ENCODE measurements at places on chromosomes 1 and 21.

GRCh38 chr1:100377590-100378361 is 25.5 kb downstream of the CDC14A start:
- no peak for DNase-seq

DNA sequence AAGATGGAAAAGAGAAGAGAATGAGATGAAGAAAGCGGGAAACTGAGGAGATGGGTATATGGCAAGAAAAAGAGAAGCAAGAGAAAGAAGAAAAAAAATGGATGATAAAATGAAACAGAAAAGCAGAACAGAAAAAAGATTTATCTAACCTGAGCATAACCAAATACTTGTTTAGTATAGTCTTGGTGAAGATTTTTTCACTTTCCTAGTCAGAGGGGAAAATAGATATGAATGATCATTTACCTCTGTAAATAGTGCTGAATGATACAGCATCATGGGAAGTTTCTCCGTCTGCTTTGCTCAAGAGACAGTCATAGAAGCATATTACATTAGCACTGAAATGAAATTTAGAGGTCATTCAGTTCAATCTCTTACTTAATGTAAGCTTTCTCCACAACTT is 36.1 kb upstream of the PLPPR4 start:
- DNase-seq = no peak

DNA sequence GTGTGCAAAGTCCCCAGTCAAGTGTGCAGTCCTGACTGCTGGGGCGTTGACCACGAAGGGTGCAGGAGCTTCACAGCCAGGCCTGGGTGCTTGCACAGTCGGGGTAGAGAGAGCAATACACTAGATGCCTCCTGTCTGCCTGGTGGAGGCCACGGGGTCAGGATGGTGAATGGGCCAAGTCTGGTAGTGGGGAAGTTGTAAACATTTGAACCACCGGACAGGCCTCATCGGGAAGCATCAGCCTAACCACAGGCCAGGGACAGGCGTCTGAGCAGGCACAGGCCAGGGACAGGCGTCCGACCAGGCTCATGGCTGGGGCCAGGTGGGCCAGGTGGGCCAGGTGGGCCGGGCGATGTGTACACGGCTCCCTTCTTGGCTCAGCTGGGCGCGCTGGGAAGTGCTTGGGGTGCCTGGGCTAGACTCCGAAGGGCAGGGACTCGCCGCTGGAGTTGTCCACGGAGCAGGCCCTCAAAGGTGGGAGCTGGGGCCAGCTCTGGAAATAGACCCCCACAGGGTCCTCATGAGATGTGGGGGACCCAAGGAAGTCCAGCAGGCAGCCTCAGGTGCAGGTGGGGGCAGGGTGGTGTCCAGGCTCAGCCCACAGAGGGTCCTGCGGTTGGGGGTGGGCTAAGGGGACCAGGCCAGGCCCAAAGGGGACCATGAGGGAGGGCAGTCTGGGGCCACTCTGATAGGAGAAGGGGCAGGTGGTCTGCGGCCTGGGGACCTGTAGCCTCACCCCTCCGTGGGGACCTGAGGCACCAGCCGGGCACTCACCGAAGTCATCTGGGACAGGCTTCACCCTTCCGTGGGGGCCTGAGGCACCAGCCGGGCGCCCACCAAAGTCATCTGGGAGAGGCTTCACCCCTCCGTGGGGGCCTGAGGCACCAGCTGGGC is 15.0 kb downstream of the COL6A1 start:
- no peak for DNase-seq

- DNase-seq = no peak
Measured at GRCh38 chr1:180451504-180451903, 50.9 kb downstream of the ACBD6 start.

DNA sequence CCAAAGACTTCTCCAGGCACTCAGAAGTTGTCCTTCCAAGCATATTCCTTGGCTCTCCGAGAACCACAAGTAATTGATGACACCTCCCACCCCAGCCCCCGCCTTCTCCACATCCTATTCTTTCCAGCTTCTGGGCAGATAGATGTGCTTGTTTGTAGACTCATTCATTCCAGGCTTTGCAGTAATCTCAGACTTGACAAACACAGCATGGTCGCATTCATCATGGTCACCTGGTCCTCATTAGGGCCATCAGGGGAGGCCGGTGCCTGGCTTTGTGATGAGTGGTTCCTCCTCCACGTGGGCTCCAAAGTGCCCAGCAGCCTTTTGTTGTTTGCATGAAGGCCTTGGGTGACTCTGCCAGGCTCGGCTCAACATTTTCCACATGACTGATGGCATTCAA is 28.5 kb upstream of the KCNE2 start:
- no peak for DNase-seq

- no peak for DNase-seq
Measured at GRCh38 chr21:39313042-39313570, 326 bp downstream of the BRWD1 start.

DNA sequence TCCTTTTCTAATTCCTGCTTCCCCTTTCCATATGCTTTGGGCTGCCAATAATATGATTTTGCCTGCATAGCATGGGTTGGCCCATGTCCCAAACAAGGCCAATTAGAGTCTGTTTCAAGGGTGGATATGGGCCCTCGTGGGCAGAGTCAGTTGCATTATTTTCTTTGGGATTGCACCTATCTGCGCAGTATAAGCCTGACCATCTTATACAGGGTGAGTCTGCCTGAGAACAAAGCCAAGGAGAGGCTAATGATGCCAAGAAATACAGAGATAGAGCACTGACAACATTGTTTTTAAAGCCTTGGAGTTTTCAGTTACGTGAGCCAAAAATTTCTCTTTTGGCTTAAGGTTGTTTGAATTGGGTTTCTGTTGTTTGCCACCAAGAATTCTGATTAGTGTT is 18.6 kb downstream of the OVAAL start:
- no peak for DNase-seq

DNA sequence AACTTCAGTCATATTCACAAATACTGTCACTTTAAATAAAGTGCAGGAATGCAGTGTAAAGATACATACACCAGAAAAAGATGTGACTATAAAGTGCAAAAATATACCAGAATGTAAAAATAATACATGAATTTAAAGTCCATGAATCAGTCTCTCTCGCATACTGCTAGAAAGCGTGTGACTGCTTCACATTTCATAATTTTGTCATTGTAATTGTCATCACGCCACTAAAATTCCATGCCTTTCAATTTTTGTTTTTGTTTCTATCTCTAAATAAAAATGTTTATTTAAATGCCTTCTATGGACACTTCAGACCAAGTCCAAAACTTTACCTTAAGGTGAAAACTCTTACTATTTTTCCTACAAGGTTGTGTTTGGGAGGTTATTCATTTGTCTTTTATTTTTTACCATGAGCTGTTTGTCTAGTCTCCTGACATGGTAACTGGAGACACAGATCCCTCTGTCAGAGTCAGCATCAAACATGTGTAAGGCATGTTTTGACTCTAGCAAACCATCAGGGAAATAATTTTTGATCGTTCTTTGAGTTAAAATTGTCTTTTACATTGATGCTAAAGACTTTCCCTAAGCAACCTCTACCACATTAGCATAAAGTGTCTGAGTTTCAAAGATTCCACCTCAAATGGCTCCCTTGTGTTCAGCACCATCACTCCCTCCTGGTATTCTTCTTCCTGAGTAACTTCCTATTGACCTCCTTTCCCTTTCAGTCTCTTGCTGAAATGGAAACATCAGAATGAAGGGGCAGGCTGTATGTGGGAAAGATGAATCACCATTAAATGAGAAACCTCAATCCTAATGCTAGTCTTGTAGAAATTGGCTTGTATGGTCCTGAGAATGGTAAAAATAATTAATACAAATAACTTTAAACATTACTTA is 14.0 kb upstream of the AIM2 start:
- no peak for DNase-seq

GRCh38 chr1:169550294-169550693 is 36.0 kb downstream of the F5 start:
- DNase-seq = no peak

DNA sequence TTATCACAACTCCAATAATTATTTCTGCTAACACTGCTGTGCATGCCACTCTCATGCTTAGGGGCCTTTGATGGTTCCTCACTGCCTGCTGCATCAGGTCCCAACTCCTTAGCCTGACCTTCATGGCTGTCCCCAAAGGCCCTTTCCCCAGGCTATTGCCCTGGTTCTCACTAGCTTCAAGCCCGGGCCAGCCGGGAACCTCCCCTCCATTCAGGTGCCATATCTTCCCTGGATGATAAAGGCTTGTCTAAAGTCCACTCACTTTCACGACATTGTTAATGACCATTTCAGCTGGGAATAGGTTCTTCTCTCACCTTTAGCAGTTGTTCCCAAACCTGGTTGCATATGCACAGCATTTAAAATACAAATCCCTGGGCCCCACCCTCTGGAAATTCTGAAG is 95.8 kb downstream of the CNIH3 start:
- no peak for DNase-seq

DNA sequence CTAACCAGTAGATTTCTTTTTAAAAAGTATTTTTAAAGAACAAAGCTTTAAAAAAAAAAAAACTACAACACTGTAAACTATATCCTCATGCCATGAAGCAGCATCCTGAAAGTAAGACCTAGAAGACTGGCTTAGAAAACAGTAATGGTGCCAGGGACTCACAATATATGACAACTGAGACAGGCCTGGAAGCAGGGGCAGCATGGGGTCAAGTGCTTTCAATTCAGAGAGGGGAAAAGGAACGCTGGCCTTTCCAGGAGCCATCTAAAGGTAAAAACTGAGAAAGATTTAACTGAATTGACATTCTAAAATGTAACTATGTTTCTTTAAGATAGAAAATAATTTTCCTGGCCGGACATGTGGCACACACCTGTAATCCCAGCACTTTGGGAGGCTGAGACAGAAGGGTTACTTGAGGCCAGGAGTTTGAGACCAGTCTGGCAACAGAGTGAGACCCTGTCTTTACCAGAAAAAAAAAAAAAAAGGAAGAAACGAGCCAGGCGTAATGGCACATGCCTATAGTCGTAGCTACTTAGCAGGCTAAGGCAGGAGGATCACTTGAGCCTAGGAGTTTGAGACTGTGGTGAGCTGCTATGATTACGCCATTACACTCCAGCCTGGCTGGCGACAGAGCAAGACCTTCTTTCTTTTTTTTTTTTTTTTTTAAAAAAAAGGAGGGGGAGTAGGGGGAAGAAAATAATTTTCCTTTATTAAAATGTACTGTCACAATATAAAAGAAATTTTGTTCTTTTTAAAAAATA is 54.1 kb downstream of the SLC35D1 start:
- DNase-seq = no peak

GRCh38 chr1:33972676-33973395 is 109.0 kb downstream of the HMGB4 start:
- no peak for DNase-seq

GRCh38 chr21:34369741-34370140 is 5.6 kb upstream of the SMIM11 start:
- DNase-seq = no peak

GRCh38 chr1:200619894-200620272 is 668 bp downstream of the KIF14 start:
- DNase-seq = no peak

- DNase-seq = no peak
Measured at GRCh38 chr21:36035381-36035791, 24.9 kb downstream of the SETD4 start.

DNA sequence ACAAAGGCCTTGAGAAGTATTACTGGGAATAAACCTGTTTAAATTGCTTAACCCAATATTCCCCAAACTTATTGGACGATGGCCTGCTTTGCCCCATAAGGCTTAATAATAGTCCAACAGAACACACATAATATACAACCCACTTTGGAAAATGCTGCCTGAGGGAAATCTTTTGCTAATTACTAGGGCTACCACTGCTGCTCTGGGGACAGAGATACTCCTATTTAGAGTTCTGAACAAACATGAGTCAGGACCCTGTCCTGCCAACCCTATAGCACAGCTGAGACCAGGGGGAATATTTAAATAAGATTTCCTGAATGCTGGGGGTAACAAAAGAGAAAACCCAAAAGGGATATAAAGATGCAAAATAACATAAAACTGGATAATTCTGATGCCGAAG is 139.1 kb downstream of the BRINP2 start:
- no peak for DNase-seq

- DNase-seq = no peak
Measured at GRCh38 chr21:34864370-34865149, 184.5 kb downstream of the RUNX1 start.

GRCh38 chr1:225709101-225709500 is 56.2 kb upstream of the ENAH start:
- no peak for DNase-seq

DNA sequence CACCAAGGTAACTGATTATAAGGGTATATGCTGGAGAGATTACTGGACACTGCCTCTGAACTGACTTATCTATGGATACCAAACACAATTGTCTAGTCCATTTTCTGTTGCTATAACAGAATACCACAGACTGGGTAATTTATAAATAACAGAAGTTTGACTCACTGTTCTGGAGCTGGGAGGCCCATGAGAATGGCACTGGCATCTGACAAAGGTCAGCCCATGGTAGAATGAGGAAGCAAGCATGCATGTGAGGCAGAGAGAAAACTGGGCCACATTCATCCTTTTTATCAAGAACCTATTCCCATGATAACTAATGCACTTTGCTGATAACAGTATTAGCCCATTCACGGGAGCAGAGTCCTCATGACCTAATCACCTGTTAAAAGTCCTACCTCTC is 37.4 kb downstream of the FCER1A start:
- DNase-seq = peak; percentile 49

- no peak for DNase-seq
Measured at GRCh38 chr1:10424034-10424433, 6.2 kb upstream of the CENPS start.

DNA sequence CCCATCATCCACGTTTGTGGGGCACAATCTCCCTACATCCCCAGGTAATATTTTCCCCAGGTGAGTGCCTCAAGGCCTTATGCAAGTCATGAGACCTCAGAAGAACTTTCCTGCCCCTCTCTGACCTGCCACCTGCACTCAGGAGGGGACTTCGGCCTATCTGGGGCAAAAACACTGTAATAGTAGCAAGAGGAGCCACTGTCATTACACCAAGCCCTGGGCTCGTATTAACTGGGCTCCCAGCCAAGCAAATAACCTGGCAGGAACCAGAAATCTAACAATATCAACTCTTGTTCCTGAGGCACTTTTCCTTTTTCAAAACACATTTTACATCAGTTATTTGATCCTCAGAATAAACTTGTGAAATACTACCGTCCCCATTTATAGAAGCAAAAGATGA is 30.9 kb downstream of the LAMB3 start:
- DNase-seq = no peak

- DNase-seq = no peak
Measured at GRCh38 chr1:47184822-47185677, 4.8 kb downstream of the PDZK1IP1 start.

DNA sequence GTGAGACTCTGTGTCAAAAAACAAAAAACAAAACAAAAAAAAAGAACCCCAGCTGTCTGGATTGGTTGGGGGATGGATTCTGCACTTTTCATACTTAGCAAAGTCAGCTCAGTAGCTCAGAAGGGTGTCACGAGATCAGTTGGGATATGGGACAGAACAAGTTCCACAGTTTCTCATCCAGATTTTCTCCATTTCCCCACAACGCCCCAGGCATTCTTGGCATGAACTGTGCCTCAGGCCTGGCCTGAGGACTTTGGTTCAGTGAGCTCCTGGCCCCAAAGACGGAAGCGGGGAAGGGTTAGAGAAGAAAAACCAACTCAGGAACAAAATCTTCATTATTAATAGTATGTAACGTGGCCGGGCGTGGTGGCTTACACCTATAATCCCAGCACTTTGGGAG is 1.9 kb downstream of the AKR7A2 start:
- DNase-seq = no peak
